ENCODE measurements at places on chromosomes 5 and 9.

DNA sequence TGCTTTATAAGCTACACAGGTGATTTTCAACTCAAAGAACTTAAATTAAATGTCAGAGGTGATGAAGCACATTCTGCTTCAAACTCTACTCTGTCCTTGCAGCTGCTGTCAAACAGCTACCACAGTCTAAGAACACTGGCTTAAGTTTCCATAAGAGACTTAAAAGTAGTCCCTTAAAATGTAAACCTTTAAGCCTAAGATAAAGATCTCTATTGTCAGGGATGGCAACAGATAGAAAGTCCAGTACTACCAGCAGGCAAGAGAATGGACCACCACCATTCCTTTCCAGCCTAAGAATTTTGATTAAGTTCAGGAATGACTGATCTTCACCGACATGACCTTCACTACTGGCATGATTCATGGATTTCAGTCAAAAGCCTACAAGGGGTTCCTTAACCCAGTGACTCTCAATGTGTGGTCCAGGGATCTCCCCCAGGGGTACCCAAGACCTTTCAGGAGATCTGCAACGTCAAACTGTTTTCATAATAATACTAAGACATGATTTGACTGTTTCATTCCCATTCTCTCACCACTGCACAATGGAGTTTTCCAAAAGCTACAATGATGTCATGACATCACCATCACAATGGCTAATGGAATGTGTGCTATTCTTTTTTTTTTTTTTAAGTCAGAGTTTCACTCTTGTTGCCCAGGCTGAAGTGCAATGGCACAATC, 41.1 kb upstream of the PLPP6 start:
- no peak for DNase-seq

GRCh38 chr5:10106806-10107205, 142.9 kb downstream of the ATPSCKMT start:
- DNase-seq = no peak

- DNase-seq = no peak
Measured at GRCh38 chr5:86465052-86465838, 152.5 kb upstream of the COX7C start.

GRCh38 chr9:35085078-35085477, 5.3 kb upstream of the FANCG start:
- no peak for DNase-seq
